ENCODE measurements at places on chromosomes 3 and 15.

- peak; percentile 5 for DNase-seq
These were observed 214.9 kb upstream of the ARRDC4 start for GRCh38 chr15:97745481-97746071.

DNA sequence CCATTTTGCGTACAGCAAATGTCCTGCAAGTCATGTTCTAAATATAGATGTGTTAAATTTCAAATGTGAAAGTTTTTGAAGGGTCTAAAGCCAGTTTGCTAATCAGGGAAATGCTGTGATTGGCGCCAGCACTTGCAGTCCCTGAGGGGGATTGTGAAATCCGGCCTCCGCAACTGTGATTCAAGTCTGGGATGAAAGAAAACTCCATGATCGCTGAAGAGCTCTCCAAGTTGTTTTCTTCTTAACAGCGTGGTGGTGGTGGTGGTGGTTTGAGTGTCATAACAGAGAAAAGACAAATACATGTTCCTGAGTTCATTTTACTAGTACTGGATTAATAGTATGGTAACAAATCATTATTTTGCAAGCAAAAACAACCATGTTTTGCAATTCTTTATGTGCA lies 51.8 kb downstream of the MITF start:
- DNase-seq, result peak; percentile 90

DNA sequence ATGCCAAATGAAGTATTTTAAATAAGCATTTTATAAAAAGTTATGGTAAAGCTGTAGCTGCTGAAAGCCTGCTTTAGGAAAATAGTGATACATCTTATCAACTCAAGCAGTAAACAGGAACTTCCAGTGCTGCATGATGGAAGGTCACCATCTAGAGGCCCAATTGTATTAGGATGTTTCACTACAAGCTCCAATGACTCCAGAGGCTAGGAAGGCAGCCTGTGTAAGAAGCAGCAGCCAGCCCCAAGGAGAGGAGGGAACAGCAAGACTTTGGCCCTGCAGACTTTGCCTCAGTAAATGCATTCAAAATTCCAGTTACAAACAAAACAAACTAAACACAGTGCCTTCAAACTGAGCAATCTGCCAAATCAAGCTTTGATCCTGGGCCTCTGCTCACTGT lies 32.1 kb downstream of the ILDR1 start:
- DNase-seq, result no peak

DNA sequence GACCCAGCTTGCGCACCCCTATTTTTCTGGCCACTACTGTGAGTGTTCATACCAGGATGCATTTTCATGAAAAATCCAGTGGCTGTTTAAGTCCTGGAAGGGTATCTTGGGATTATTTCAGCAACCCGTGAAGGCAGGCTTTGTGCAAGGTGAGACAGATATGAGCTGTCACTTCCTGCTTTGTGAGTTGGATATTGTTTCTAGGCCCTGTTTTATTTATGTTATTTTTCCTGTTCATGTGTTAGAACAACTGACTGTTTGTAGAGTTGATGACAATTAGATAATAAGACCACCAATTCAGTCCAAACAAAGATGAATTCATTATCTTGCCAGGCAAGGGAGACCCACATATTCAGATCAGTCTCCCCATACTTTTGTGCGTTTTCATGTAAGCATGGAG lies 42.5 kb downstream of the ZBTB38 start:
- peak; percentile 60 for DNase-seq
